ENCODE measurements at places on chromosomes 7 and 10.

- no peak for DNase-seq
Measured at GRCh38 chr10:34408381-34408780, 406.7 kb downstream of the PARD3 start.

DNA sequence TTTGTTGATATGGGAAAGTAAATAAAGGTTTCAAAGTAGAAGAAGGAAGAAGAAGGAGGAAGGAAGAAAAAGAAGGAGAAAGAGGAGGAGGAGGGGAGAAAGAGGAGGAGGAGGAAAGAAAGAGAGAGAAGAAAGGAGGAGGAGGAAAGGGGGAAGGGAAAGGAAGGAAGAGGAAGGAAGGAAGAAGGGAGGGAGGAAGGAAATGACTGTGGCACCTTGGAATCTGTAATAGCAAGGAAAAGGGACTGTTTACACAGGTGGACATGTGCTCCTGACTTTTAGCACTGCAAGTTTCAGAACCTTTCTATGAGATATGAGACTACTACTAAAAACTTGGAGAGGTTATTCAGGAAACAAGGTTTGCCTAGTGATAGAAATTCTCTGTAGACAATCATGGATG, 153.2 kb downstream of the BTAF1 start:
- no peak for DNase-seq

DNA sequence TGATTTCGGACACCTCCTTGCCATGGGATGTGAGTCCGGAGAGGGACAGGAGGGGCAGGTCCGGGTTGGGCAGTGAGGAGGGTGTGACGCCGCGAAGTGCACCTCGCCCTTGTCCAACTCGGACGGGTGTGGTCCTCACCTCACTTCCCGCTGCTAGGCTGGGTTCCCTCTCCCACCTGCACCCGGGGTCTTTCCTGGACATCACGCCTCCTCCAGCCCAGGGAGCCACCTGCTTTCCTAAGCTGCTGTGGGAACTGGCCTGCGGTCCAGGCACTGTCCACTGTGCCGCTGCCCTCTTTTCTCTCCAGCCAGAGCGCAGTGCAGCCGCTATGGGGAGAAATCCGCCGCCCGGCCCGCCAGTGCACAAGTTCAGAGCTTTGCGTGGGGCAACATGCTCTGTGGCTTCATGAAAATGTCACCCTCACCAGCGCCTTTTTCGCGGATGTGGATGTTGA, 45.0 kb upstream of the ZNF716 start:
- no peak for DNase-seq

DNA sequence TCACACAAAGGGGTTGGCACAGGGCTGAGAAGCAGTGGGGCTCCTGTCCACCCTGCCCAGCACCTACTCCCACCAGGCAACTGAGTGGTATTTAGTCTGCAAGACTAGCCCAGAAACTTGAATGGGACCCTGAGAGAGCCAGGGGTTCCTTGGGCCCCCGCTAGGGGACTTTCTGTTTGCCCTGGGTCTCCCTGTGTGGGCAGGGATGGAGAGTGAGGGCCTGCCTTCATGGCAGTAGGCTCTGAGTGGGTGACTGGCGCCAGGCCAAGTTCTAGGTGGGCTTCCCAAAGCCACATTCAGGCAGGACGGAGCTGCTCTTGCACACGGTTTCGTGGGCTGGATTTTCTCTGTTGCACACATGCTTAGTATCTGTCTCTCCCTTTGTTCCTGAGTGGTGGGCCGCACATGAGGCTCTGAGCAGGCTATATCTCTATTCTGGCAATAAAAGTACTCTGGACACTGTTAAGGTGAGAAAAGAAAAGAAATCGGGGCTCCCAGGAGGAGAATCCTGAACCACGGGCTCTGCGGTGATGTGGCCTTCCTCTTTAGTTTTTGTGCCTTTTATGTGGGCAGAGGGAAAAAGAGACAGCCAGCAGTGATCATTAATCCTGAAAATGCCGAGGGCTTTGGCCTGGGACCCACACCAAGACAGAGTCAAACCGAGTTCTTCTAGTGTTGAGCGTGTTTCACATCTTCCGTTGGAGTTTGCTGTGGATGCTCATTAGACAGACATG, 26.9 kb downstream of the IL2RA start:
- no peak for DNase-seq

DNA sequence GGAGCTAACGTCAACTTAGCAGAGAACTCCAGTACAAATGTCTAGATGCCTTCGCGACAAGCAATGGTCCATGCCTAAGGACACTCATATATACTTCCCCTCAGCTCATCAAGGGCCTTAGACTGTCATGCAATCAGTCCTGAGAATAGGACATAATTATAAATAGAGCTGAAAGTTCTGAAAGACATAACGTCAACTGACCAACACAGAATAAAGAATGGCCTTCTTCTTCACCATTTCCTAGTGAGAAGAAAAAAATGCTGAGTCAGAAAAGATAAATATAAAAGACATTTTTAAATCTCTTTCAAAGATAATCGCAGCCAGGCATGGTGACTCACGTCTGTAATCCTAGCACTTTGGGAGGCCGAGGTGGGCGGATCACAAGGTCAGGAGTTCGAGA, 83.2 kb downstream of the ARMH3 start:
- DNase-seq: no peak

GRCh38 chr7:140485500-140486265, 6.4 kb upstream of the MKRN1 start:
- no peak for DNase-seq

- DNase-seq: no peak
Measured at GRCh38 chr10:124523901-124524300, 62.3 kb downstream of the LHPP start.

GRCh38 chr7:28046035-28046434, 134.6 kb downstream of the JAZF1 start:
- DNase-seq: no peak

- DNase-seq: no peak
Measured at GRCh38 chr10:71980181-71981014, 16.2 kb downstream of the CHST3 start.

GRCh38 chr7:122974229-122974628, 21.3 kb downstream of the TAS2R16 start:
- no peak for DNase-seq

- DNase-seq: no peak
Measured at GRCh38 chr7:128791972-128792327, 182 bp downstream of the CCDC136 start.

DNA sequence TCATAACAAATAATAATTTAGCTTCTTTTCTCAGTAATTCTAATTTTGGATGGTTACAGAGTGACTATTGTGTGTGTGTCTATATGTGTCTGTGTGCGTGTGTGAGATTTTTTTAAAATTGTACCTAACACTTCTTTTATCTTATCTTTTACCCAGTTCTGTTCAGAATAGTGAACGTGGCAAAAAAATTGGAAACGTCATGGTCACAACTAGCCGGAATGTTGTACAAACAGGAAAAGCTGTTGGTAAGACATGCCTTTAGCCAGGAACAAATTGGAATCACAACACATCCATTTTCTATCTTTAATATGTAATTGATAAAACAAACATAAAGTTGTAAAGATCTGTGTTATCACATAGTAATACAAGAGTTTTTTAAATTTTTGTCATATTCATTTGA, 85.4 kb downstream of the AVL9 start:
- DNase-seq: no peak

DNA sequence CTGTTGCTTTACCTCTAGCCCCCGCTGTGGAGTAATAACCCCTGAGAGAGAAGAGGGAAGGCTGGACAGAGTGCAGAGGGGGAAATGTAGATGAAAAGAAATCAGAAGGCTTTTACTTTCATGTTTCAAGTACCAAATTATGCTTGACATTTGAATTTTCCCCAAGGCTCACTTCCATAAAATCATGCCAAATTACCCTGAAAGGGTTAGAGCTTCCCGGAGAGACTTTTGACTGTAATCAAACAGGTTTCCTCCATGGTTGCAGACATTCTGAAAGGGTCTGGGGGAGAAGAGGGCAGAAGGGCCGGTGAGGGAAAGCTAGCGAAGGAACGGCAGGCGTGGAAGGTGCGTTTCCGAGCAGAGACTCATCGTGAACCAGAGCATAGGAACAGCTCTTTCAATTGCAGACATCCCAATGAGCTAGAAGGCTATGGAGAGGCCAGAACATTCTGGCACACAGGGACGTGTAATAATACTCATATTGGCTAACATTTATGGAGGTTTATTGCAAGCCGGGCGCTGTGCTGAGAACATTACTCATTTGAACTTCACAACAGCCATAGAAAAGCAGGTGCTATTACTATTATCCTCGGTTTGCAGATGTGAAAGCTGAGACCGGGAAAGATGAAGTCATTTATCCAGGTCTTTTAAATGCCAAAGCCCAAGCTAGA, 620.8 kb upstream of the AUTS2 start:
- no peak for DNase-seq

DNA sequence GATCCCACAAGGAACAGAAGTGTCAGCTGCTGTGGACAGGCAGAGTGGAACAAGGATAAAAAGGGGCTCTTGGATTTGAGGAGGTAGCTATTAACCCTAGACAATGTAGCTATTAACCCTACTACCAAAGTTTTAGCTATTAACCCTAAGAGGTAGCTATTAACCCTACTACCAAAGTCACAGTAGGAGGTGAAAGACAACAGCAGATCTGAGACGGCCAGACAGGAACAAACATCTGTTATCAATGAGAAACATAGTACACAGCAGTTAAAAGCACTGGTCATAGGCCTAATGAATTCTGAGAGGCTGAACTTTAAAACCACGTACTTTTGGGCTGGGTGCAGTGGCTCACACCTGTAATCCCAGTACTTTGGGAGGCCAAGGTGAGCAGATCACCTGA, 11.9 kb downstream of the ERCC6 start:
- no peak for DNase-seq

- DNase-seq: no peak
Measured at GRCh38 chr7:93719546-93719945, 145.0 kb upstream of the CALCR start.

- DNase-seq: no peak
Measured at GRCh38 chr7:79268730-79269129, 184.7 kb downstream of the MAGI2 start.

Measured in HFF-Myc (cell line).